ENCODE measurements at places on chromosomes 1 and 21.
A peak's percentile ranks its signal among the peaks of the same experiment; 100 is the strongest.

DNA sequence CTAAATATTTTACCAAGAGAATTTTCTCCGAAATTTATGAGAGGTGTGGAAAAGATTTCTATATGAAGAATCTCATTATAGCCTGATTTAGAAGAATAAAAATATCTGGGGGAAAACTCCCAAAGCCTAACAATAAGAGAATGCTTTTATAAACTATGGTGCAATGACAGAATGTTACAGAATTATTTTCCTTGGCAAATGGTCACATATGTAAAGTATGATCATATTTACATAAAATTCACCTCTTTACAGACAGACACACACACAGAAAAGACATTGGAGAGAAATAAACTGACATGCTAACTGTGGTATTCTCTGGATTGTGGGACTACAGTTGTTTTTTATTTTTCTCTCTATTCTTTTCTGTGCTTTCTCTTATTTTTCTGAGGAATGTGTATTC, 226.3 kb upstream of the USP24 start:
- DNase-seq, result no peak

GRCh38 chr1:109089242-109090015, 1.1 kb upstream of the TMEM167B start:
- no peak for DNase-seq

DNA sequence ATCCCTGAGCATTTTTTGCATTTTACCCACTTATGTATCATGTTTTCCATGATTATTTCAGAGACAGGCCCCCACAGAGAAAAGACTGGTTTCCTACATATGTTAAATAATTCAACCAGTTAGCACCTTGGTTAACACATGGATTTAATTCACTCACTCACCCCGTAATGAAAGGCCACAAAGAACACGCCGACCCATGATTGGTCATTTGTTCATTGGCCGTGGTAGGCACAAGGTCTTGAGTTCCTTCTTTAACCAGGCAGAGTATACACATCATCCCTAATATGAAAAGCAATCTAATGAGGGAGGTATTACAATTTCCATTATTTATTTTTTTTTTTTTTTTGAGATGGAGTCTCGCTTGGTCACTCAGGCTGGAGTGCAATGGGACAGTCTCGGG, 50.6 kb downstream of the RPS6KA1 start:
- DNase-seq, result no peak

DNA sequence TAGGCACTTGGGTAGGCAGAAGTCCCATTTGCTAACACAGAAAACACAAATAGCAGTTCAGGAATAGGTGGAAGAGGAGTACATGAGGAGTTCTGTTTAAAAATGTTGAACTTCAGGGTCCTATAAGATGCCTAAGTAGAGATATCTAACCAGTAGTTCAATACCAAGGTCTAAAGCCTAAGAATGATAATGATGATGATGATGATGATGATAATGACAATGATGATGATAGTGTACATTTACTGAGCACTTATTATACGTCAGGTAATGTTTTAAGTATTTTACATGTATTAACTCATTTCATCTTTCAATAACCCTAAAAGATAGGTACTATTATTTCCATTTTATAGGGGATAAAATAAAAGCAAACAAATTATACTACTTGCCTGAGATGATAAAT, 50.1 kb downstream of the GDAP2 start:
- no peak for DNase-seq

DNA sequence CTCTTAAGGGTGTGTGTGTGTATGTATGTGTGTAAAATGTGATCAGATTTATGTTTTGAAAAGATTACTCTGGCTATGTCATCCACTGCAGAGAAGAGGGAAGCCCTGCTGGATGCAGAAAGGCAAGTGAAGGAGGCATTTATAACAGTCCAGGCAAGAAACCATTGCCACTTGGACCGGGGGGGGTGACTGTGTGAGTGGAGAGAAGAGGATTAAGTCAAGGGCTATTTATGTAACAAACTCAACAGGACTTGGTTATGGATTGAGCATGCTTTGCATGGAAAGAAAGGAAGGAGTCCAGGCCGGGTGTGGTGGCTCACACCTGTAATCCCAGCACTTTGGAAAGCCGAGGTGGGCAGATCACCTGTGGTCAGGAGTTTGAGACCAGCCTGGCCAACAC, 143.0 kb downstream of the URB2 start:
- no peak for DNase-seq

GRCh38 chr1:205913451-205914154, 29.7 kb downstream of the SLC26A9 start:
- DNase-seq, result peak; percentile 34

DNA sequence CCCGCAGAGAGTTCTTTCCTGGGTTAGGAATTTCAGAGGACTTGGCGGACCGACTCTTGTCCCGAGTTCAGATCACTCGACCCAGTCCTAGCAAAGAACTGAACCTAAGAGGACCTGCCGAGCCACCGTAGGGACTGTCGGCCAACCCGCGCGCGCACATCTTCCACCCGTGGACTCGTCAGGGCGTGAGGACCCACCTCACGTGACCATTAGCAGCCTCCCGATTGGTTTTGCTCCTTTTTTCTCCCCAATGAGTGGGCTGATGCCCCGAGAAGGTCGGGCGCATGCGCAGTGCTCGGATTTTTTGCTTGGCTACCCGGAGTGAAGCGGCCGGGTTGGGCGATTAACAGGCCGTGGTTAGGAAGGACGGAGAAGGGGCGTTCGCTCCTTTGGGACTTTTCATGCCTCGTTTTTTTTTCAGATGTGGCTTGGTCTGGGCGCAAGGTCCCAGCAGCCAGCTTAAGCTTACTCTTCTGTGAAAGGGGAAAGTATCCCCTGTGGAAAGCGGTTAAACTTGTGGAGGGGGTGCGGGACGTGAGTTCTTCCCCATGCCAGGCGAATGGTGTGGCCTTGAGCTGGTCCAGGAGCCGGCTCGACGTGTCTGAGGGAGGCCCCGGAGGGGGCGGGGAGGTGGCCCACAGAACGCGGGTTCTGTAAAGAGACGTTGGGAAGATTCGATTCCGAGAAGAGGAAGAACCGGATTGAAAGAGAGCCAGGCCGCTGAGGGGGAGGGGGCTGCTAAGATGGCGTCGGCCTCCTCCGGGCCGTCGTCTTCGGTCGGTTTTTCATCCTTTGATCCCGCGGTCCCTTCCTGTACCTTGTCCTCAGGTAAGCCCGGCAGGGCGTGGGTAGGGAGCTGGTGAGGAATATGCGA, at the start of gene PIP5K1A:
PIP5K1A (plus strand) TSS at position 299 of the 874 bp plus-strand sequence; CDS start at position 744, 445 bp downstream.
- peak; percentile 99 for DNase-seq

DNA sequence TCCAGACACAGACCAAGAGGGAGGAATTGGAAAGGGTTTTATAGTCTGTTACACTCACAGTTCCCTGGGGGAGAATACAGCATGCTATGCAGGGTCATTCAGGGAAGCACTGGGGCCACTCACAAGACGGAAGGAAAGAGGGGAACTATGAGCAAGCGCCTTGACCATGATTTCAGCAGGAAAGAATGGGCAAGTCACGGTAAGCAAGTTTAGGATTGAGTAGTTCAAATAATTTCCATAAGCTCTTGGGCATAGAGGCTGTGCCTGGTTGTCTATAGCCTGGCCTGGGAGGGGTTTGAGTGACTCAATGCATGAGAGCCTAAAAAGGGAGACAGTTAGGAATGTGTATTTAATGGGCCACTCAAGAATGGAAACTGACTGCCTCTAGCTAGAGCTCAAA, 176.7 kb downstream of the TTLL7 start:
- DNase-seq, result no peak

DNA sequence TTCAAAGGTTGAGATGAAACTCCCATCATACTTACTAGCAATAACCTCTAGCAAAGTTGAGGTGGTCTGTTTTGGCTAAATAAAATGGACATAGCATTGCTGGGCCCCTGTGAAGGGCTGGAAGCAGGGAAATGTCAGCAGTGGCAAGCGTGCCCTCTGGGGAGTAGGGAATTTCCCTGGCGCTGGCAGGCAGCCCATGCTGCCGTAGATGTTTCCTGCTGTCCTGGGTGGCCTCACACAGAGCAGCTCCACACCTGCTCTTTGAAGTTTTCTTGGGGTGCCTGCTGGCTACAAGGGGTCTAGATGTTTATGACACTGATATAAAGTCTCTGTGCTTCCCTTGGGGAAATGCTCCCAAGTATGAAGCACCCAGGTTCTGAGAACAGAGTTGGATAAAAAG, 30.2 kb downstream of the ADARB1 start:
- DNase-seq, result no peak

GRCh38 chr1:39981945-39982344, 27.0 kb downstream of the MFSD2A start:
- no peak for DNase-seq

DNA sequence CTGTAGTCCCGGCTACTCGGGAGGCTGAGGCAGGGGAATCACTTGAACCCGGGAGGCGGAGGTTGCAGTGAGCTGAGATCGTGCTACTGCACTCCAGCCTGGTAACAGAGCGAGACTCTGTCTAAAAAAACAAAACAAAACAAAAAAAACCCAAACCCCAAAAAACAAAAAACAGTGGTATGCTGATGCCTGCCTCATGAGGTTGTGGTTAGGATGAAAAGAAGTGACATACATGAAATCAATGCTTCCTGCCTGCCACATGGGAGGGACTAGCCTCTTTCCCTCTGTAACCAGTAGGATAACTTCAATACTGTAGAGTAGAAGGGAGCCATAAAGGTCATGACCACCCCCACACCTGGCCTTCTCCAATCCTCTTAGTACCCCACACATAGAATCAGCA, 55.2 kb downstream of the TENT5C start:
- no peak for DNase-seq

DNA sequence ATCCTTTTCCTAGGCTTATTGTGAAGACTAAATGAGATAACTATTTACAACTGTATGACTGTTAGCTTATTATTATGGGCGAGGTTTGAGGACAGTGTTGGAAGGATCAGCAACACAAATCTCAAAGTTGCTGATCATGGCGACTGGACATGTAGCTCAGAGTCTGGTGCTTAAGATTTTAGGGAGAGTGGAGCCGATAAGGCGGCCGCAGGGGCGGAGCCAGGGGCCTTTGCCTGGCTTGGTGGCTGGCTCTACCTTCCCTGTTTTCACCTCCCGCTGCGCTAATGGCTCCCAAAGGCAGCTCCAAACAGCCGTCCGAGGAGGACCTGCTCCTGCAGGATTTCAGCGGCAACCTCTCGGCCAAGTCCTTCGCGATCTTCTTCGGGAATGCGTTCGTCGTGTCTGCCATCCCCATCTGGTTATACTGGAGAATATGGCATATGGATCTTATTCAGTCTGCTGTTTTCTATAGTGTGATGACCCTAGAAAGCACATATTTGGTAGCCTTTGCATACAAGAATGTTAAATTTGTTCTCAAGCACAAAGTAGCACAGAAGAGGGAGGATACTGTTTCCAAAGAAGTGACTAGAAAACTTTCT, 45.5 kb downstream of the GIPC2 start:
- no peak for DNase-seq

DNA sequence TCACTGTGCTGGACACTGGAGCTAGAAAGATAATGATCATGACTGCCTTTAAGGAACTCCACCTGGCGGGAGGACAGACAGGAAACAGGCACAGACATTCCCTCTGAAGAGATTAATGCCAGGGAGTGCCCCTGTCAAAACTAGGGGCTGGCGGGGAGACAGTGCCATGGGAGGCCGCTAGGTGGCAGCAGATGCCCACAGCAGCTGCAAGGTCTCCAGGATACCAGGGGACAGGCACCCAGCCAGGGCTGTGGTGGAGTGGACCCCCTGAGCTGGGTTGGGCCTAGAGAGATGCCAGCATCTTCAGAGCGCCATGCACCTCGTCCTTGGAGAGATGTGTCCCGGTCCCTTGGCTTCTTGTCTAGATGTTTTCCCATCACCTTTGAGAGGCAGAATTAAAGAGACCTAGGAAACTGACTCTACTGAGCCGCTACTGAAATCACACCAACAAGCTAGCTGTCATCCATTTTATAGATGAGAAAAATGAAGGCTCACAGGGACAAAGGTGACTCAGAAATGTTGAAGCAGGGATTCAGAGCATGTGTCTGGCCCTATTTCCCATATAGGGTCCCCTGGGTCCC, 3.6 kb downstream of the REN start:
- no peak for DNase-seq

All from vagina (tissue), 2 donors.